Inflammatory macrophage treated with lipopolysaccharide for 1 hour (primary cell): ENCODE measurements at places on chromosomes 5 and 9.

DNA sequence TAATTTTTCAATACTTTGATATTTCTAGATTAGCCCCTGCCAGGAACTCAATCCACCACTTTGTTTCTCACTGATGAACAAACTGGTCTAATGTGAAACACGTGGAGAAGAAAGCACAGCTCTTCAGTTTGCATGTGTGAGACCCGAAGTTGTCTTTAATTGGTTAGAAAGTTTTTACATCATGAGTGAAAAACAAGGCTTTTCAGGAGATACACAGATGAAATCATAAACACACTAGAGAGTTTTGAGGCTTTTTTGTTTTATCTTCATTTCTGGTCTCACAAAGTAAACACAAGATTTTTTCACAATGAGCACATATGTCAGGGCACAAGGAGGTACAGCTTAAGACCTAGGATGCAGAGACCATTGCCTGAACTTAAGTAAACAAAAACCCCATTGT lies 84.5 kb upstream of the MOCS2 start:
- DNase-seq, result no peak

- DNase-seq, result no peak
Observed at GRCh38 chr9:5492965-5493678, 17.2 kb upstream of the PDCD1LG2 start.

- no peak for DNase-seq
Observed at GRCh38 chr5:80998590-80998979, 38.4 kb downstream of the RASGRF2 start.

- DNase-seq, result no peak
Observed at GRCh38 chr5:149957855-149958254, 2.7 kb upstream of the SLC26A2 start.

GRCh38 chr9:127137640-127138360 lies 15.4 kb upstream of the ANGPTL2 start:
- no peak for DNase-seq
